Glutamatergic neuron (in vitro differentiated cells): ENCODE measurements at places on chromosomes 3 and 15. TPM values are rescaled to one million over a fixed set of nuclear protein-coding genes. Genes with fewer than 3 reads are reported as not detected.

DNA sequence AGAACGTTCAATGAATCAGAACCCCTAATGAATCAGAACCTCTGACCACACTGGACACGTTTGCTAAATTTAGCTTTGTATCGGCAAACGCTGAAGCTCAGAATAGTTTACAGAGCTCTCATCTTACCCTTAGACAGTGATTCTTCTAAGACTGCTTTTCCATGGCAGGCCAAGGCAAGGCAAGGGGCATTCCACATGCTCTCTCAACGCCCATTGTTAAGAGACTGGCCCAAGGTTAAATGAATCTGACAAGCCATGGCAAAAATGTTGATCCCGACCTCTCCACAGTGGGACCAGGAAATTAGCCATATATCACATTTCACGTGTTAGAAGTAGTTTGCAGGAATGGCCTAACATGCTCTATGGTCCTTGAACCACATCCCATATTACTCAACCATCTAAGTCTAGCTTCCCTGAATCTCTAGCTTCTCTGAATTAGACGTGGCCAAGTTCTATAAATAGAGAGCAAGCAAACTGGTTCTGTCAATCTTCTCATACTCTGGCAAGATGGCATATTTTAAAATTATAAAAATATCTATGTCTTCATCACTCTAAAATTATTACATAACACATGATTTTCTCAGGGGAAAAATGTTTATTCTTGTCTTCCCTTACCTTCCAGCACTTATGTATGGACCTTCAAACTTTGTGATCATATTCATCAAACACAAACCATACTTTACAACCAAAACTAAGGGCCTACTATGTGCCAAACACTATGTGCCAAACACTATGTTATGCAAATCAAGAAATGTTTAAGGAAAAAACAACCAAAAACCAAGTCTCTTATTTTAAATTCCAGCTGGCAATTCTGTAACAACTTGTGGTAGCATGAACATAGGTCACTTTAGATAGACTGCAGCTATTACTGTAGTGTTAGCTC lies 54.3 kb downstream of the AAGAB start:
- peaks cover 13% of the 10 kb centered on the region for H3K36me3 ChIP-seq
- H3K27ac ChIP-seq = no peak overlapping the region
- H3K27me3 ChIP-seq = peaks cover 2% of the 10 kb centered on the region
- no peak for DNase-seq

DNA sequence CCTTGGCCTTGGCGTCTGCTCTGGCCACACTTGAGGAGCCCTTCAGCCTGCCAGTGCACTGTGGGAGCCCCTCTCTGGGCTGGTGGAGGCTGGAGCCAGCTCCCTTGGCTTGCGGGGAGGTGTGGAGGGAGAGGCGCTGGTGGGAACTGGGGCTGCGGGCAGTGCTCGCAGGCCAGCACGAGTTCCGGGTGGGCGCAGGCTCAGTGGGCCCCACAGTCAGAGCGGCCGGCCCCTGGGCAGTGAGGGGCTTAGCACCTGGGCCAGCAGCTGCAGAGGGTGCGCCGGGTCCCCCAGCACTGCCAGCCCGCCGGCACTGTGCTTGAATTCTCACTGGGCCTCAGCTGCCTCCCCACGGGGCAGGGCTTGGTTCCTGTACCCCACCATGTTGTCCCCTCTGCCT lies 68.7 kb upstream of the KCNAB1 start:
- DNase-seq = no peak
- no peaks in the 10 kb centered on the region for H3K36me3 ChIP-seq
- H3K27me3 ChIP-seq = no peaks in the 10 kb centered on the region
- H3K4me3 ChIP-seq = no peak overlapping the region

FBLN2 gene
- 2.1 TPM for total RNA-seq

KCNMB3 gene
- total RNA-seq = 2.5 TPM
